SJCRH30 (cell line): ENCODE measurements at places on chromosomes 1 and 21. TPM values are rescaled to one million over a fixed set of nuclear protein-coding genes. Genes with fewer than 3 reads are reported as not detected.

DNA sequence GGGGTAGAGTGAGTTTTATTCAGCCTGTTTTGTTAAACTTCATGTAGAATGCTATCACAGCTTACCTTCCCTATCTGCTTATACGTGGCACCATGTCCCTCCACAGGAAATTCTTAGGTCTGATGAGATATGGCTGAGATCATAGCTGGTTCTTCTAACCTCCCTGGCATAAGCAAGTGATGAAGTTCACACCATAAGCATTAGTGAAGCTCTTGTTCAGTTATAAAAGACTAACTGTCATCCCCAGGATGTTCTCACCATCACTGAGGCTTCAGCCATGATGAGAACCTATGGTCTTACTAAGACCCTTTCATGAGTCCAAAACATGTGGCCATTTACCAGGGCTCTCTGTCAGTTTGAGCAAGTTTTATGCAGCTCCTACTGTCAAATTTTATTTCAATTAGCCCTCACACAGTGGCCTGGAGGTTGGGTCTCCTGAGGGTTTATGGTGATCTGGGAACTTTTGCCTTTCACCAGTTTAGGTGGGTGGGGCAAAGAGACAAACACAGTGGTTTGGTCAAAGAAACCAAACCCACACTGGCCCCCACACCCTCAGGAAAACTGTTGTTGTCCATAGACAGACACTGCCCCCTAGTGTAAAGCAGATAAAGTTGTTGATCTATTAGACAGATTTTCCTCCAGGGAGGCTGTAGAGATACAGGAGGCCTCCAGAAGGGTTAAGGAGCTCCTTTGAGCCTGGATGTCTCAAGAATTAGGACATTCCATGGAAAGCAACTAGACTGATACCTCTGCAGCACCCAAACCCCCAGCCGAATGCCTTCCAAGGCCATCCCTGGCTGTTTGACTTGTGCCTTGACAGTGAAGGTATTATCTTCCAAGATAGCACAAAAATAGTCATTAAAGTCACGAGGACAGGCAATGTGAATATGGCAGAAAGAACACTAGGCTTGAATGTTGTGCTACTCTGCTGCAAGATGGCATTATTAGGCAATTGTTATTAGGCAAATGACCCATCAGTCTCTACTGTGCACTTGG is 5.0 kb downstream of the SLC22A15 start:
- H3K4me3 ChIP-seq, result no peak overlapping the region
- H3K4me1 ChIP-seq, result no peaks in the 10 kb centered on the region
- H3K36me3 ChIP-seq, result no peaks in the 10 kb centered on the region
- H3K27me3 ChIP-seq, result no peaks in the 10 kb centered on the region
- H3K27ac ChIP-seq, result no peak overlapping the region

- H3K27me3 ChIP-seq, result peaks cover 15% of the 10 kb centered on the region; the same call in 1 of the 2 replicates
- no peak for DNase-seq
- no peak overlapping the region for H3K4me3 ChIP-seq
- no peaks in the 10 kb centered on the region for H3K36me3 ChIP-seq
- no peaks in the 10 kb centered on the region for H3K4me1 ChIP-seq
These were observed 6.4 kb downstream of the NPR1 start for GRCh38 chr1:153684892-153685291.

DNA sequence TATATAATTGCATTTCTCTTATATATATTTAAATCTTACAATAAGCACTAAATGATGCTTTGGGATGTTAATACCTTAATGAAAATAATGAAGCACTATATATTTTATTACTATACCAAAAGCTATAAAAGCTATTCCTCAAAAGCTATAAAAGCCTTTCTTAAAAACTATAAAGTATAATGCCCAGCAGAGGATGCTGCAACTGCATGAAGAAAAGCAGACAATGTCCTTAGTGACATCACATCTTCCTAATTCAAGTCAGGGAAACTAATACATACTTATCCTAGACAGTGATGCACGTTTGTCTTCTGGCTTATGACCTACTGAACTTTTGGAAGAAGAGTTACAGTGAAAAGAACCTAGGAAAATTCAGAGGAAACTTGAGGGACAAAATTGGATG is 13.6 kb upstream of the C1orf185 start:
- H3K36me3 ChIP-seq, result no peaks in the 10 kb centered on the region
- no peak overlapping the region for H3K4me3 ChIP-seq
- DNase-seq, result peak; percentile 49
- no peaks in the 10 kb centered on the region for H3K27me3 ChIP-seq

DNA sequence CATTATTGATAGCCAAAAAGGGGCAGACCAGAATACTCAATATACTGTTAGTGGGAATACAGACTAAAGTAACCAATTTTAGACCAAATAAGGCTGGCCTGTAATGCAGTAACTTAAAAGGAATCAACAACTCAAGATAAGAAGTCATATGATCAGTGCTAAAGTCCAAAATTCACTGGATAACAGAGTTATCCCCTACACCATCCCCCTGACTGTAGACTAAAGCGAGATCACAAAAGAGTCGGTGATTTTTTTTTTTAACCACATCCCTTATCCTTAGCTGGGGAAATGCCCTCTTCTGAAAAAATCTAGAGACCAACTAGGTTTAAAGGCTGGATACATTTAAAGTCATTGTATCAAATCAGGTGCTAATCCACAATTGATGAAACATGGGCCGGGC is 7.7 kb downstream of the UBR4 start:
- 0 out of 2 replicates have a peak, but pooled peaks cover 4% of the 10 kb centered on the region for H3K4me1 ChIP-seq
- no peak overlapping the region for H3K4me3 ChIP-seq
- DNase-seq, result no peak

The APOBEC4 gene
- not detected in 2 replicates for total RNA-seq

The MAP3K21 gene
- total RNA-seq, result not detected in 2 replicates

The UBXN10 gene
- total RNA-seq, result not detected in 2 replicates

The MMP23B gene
- total RNA-seq, result 0.81 and 2.7 TPM in 2 replicates

The KCNA3 gene
- not detected in 2 replicates for total RNA-seq
